ENCODE measurements at places on chromosomes 6 and 20.

GRCh38 chr6:163707387-163708355 lies 293.2 kb downstream of the QKI start:
- no peak for DNase-seq

DNA sequence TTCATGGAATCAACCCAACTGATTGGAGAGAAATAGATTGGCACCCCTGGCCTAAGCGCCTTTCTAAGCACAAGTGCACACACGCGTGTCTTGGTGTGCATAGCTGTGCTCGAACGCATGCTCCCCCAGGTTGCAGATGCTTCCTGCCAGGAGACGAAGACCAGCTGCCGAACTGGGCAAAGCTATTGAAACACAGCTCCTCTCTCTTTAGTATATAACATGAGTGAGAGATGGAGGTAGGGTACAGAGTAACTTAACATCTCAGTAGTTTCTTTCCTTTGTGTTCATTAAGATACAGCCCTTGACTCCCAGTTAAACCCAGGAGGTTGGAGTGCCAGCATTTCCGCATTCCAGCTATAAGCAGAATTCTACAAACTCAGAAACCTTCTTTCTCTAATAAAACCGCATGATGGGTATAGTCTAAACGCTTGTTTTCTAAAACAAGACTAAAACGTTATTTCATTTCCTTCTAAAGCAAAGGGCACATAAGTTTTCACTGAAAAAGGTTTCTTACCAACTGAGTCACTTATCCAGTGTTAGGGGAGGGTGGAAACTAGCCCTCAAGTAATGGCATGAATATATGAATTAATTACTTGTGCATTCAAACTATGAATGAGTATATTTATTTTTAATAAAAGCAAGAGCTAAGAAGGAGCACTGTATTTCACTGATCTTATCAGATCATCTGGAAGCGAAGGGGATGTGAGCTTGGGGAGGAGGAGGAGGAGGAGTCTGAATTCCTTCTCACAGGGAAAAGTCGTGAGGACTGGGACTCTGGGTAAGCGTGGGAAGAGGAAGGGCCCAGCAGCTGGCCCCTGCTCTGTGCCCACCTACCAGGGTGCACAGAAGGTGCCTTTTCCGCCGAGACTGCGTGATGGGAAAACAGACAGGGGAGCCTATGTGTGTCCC lies 179.2 kb downstream of the TMEM242 start:
- no peak for DNase-seq

DNA sequence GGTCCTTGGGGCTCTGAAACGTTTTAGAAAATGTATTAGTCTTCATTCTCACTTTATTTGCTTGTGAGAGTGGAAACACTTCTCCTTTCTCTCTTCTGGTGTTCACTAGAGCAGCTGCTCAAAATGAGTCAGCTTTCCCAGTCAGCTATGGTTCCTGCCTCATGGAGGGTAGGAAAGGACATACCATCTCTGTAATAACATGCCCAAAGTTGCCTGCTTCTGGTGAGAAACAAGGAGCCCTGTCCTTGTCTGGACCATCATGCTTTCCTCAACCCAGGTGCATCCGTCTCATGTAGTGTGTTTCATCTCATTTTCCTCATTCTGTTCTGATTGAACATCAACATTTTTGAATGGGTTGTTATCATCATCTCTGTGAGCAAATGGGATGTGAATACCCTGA lies 17.1 kb upstream of the TINAG start:
- no peak for DNase-seq

DNA sequence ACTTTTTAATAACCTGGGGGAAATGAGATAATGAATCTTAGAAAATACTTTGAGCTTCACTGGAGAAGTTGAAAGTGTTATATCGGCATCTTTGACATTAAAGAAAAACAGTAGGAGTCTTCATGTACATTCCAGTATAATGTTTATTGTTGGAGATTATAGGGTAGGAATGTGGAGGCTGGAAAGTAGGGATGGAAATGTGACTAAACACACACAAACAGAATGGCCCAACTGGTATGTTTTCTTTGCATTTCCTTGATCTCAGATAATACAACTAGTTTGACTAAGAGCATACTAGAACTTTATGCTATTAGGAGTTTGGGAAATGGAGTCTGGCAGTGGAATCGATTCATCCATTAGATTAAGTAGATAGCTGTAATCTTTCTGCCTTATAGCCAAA lies 10.1 kb upstream of the BAG2 start:
- DNase-seq = no peak

- no peak for DNase-seq
These were observed 101.7 kb upstream of the PMEPA1 start for GRCh38 chr20:57811374-57812020.

DNA sequence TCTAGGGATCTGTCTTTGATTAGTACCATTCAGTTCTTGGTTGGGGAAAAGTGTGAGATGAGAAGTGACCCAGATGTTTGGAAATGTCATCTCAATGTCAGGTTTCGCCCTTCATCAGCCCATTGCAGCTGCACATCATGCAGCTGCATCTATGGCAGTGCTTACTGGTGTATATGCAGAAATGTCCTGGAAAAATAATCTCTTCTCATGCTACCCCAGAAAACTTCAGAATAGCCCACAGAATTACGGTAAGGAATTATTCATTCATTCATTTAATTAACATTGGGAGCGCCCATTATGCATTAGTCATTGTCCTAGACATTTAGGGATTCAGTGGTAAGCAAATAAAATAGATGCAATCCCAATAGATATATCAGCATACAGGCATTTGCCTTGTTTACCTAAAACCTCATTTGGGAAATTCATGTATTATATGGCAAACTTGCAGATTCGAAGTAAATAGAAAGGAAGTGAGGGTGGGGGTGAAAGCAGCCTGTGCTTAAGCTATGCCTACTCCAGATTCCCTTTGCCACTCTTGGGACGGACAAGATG lies 89.2 kb downstream of the PDE7B start:
- DNase-seq = no peak

DNA sequence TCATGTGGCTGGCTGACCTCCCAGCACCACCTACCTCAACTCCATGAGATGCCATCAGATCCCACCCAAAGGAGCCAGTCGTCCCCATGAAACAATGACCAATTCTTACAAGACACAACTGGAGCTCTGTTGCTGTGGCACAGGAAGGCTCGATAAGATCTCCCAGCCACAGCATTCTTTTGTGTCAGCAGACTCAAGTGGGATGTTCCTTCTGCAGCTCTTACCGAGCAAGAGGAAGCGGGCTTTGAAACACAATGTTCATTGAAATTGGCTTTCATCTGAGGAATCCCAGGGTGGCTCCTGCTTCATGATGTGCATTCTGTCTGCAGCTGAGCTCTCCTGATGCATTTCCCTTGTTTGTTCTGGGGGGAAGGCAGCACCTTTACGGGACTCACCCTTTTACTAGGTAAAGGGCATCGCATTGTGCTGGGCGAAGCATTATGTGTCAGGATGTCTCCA lies 222.0 kb upstream of the SGK1 start:
- no peak for DNase-seq

DNA sequence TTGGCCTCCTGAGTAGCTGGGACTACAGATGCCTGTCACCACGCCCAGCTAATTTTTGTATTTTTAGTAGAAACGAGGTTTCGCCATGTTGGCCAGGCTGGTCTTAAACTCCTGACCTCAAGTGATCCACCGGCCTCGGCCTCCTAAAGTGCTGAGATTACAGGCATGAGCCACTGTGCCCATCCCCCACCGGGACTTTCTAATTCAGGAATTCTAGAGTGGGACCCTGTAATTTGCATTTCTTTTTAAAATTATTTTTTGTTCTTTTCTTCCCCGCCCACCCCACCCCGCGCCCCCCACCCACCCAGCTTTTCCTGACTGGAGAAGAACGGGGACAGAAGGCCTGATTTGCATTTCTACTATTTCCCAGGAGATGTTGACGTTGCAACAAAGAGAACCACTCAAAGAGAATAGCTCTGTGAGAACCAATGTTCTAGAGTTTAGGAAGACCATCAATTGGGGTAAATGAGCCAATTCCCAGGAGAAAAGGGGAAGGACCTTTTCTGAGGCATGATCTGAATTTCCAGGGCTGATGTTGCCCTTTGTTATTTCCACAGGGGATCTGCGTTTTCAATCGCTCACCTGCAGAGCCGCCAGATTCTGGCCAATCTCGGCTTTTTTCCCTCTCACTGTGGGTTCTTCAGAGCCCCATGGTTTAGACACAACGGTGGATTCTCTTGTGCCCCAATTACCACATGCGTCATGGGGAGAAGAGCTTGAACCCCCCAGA lies 33.2 kb upstream of the TFAP2C start:
- no peak for DNase-seq

DNA sequence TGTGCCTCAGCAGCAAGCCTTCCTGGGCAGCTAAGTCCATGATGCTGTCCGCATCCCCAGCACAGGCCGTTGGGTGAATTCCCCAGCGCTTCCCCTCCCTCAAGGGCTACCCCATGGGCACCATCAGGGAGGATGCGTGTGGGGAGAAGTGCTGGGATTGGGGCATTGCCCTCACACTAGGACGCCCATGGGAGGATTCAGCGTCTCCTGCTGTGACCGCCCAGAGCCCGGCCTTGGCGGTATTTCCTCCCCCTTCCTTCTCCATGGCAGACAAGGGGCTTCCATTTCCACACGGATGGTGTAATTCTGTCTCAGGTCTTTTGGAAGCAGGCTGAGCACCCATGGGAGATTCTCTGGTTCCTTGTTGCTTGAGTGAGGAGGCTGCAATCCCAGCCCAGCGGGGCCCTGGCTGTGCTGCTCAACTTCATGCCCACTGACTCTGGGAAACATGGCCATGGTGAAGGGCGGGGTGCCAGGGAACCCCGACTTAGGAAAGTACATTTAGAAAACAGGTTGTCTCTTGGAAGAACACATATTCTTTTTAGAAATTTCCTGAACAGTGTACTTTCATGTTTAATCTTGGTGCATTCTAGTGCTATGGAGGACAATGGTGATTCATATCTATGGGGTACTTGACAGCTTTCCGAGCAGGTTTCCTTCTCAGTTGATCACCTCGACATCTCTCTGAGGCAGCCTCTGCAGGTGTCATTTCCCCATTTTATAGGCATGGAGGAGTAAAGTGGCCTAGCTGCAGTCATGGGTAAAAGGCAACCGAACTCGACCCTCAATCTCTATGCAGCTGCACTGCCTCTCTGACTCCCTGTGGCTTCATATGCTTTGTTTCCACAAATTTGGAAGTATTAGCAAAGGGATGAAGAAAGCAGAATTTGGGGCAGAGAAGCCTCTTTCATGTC lies 178.2 kb upstream of the CST7 start:
- no peak for DNase-seq

DNA sequence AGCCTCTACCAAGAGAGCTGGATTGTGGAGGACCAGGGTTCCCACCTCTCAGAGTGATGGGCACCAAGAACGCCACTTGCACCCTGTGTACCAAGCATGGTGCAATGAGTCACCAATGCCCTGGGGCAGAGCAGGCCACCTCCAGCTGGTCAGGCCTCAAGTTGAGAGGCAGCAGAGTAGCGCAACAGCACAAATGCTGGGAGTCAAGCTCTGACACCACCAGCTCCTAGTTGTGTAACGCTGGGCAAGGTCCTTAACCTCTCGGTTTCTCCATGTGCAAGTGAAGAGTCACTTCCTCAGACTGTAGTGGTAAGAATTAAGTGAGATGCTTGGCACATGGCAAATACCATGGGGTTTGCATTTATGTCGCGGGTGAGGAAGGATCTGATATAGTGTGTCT lies 25.6 kb downstream of the GFOD1 start:
- DNase-seq = no peak

DNA sequence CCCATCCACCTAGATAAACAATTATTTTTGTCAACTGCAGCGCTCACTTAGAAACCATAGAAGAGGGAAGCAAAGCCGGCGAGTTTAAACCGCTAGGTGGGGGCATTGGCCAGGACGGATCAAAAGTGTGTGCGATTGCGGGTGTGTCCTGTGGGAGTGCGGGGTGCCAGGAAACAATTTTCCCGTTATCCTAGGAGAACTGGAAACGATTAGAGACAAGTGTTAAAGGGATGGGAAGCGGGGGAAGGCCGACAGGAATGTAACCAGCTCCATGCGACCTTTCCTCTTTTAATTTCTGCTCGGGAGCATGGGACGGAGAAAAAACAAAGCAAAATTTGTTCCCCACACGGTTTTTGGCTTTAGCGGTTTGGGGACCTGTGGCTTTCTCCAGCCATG lies 2.8 kb upstream of the HTR1B start:
- peak; percentile 34 for DNase-seq

DNA sequence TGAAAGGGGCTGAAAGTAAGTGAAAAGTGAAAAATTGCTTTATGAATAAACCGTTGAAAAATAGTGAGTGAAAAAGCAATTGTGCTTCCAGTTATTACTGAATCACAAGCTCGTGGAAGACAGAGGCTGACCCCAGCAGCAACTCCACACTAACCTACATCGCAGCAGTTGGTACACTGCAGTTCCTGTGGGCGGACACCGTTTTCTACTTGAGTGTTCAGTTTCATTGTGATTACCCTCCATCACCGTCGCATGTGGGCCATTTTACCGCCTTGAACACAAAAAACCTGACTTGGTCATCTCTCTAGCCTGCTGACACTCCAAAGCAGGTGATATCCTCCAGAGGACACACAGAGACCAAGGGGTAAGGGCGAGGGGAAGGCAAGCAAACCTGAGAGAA lies 28.4 kb downstream of the PRDM1 start:
- peak; percentile 87 for DNase-seq

- peak; percentile 46 for DNase-seq
These were observed 843 bp downstream of the FBXO9 start for GRCh38 chr6:53066077-53066417.

- DNase-seq = no peak
These were observed 130.9 kb downstream of the QKI start for GRCh38 chr6:163545370-163545769.

- DNase-seq = no peak
These were observed 17.1 kb upstream of the KLHL31 start for GRCh38 chr6:53682632-53683031.

GRCh38 chr20:44001667-44002596 lies 87.3 kb downstream of the TOX2 start:
- DNase-seq = no peak

- no peak for DNase-seq
These were observed 538.5 kb downstream of the BMP2 start for GRCh38 chr20:7305976-7306375.

- no peak for DNase-seq
These were observed 216.6 kb downstream of the HIVEP2 start for GRCh38 chr6:142728364-142728763.

DNA sequence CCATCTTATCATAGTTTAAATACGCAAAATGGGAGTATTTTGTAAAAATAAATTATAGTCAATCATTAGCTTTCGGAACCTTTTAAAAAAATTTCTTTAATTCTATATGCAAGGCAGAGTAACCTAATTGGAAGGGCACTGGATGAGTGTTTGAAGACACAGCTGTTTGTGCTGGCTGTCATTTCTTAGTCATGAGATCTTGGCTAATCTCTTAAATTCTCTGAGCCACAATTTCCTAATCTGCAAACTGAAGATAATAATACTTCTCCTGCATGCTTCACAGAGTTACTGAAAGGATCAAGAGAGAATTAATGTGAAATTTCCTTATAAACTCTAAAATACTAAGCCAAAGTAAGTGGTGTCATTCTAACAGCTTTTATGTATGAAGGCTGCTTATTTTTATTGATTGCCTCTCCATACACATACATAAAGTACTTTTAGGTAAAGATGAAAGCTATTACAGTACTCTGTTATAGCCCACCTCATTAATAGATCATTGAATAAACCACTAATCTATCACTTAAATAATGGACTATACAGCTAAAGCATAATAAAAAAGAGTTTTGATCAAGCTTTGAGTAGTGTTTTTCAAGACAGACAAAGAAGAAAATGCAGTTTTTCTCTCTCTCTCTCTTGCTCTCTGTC lies 383.7 kb upstream of the IRAK1BP1 start:
- no peak for DNase-seq
